Foreskin fibroblast (primary cell): ENCODE measurements at places on chromosomes 4 and X.
A peak's percentile ranks its signal among the peaks of the same experiment; 100 is the strongest.

GRCh38 chr4:86554646-86555045 lies 39.5 kb upstream of the PTPN13 start:
- no peak for DNase-seq

DNA sequence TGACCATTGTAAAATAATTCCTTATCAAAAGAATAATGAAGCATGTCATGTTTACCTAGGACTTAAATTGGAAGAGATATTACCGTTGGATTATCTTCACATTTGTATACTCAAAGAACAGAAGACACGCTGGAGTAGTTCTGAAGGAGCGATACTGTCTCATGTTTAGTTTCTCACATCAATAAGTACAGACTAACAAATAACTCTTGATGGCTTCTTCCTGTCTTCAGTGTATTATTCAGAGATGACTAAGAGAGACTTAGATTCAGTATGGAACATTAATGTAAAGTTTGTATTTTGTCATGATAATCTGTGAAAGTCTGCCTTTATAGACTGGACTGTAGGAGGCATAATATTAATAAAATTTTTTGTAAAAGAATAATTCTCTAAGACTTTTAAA lies 72.7 kb downstream of the SPRY1 start:
- no peak for DNase-seq

DNA sequence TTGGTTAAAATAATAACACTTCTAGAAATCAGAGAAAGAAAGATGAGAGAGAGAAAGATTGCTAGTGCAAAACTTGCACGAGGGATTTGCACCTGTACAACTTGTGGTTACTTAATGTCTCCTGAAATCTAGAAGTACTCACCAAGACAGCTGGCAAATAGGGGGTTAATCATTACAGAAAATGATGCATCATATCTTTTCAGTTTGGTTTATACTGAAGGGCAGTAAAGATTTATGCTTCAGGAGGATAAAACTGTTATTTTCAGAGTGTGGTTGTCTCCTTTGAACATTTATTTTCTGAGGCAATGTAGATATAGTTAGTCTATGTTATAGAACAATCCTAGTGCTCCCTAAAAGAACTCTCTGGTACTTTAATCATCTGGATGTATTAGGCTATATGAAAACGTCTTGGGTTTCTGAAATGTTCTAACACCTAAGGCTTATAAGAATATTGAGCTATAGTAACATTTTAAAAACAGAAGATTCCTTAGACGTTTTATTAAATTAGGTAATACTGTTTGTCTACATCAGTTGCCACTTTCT lies 13.3 kb downstream of the ATOH1 start:
- no peak for DNase-seq

- no peak for DNase-seq
Measured at GRCh38 chr4:147969573-147970385, 237.9 kb downstream of the ARHGAP10 start.

GRCh38 chrX:68462653-68463052 lies 29.4 kb upstream of the OPHN1 start:
- DNase-seq = peak; percentile 39

DNA sequence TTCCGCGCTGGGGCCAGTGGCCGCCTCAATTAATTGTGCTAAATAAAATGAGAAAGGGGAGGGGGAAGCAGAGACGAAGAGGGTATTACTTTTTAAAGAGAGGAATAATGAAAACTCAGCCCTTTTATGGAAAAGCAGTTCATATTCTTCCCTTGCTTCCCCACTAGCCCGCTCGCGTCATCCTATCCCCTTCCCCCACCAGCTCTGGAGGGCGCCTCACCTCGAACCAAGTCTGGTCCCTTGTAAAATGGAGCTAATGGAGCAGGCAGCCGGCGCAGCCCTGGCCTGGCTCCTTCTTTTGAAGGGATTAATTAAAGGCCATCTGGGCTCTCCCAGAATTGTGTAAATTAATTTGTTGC lies 511 bp upstream of the NKX6-1 start:
- DNase-seq = no peak

DNA sequence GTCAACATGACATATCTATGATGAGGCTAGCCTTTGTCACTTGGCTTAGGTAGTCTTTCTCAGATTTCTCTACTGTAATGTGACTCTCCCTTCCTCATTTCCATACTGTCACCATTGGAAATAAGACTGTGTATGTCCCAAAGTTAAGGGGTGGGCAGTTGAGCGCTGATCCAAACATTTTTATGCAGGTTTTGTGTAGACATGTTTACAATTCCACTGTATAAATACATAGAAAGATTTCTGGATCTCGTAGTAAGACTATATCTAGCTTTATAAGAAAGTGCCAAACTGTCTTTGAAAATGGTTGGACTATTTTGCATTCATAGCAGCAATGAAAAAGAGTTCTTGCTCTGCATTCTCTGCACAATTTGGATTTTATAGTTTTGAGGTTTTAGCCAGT lies 227.2 kb downstream of the GPM6A start:
- DNase-seq = no peak

- no peak for DNase-seq
Measured at GRCh38 chr4:93495346-93495745, 333.2 kb upstream of the ATOH1 start.

DNA sequence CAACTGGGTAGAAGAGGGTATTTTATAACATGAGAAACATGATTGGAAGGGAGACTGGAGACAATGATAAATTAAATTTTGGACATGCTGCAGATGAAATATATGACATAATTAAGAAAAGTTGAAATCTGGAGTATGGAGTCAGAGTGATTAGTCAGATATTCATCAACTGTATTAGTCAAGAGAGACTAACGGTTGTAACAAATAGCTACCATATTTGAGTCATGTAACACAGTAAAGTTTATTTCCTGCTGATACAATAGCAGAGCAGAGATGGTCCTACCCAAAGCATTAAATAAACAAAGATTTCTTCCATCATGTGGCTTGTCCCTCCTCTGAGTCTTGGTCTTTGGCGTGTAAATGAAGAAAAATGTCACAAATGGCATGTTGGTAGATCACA lies 321.3 kb downstream of the GALNTL6 start:
- peak; percentile 41 for DNase-seq

DNA sequence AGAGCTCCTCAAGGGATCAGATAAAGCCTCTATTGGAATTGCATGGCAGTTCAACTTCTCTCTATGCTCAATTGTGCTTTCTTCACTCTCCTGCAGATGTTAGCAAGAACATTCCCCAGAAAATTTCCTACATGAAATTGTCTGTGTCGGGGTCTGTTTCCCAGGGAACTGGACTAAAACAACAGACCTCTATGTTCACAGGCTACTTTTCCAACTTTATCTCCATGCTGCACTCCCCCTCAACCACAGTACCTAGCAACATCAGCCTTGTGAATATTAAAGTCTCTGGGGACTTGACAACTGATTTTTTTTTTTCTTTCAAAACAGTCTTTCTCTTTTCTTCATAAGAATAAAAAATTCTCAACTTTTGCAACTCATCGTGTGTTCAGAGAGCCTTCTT lies 1470.8 kb upstream of the ADGRL3 start:
- DNase-seq = no peak

GRCh38 chr4:136670265-136670664 lies 862.0 kb downstream of the PCDH18 start:
- no peak for DNase-seq

DNA sequence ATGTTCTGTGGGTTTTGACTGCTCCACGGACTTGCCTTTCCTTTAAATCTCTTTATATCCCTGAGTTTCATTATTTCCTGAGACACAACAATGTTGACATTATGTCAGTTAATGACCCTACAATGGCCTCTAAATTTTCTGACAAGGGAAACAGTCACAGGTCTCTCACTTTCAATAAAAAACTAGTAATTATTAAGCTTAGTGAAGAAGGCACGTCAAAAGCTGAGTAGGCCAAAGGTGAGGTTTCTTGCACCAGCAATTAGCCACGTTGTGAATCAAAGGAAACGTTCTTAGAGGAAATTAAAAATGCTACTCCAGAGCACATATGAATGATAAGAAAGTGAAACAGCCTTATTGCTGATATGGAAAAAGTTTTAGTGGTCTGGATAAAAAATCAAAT lies 930.2 kb upstream of the GRID2 start:
- DNase-seq = no peak

DNA sequence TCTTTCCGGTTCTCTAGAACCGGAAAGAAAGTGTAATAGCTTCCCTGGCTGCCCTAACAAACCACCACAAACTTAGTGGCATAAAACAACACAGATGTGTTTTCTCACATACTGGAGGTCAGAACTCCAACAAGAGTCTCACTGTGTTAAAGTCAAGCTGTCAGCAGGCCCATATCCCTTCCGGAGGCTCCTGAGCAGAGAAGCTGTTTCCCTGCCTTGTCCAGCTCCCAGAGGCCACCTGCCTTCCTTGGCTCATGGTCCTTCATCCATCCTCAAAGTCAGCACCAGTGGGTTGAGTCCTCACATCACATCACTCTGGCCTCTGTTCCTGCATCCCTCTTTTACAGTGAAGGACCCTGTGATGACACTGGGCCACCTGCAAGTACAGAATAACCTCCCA lies 49.8 kb upstream of the HMX1 start:
- no peak for DNase-seq

DNA sequence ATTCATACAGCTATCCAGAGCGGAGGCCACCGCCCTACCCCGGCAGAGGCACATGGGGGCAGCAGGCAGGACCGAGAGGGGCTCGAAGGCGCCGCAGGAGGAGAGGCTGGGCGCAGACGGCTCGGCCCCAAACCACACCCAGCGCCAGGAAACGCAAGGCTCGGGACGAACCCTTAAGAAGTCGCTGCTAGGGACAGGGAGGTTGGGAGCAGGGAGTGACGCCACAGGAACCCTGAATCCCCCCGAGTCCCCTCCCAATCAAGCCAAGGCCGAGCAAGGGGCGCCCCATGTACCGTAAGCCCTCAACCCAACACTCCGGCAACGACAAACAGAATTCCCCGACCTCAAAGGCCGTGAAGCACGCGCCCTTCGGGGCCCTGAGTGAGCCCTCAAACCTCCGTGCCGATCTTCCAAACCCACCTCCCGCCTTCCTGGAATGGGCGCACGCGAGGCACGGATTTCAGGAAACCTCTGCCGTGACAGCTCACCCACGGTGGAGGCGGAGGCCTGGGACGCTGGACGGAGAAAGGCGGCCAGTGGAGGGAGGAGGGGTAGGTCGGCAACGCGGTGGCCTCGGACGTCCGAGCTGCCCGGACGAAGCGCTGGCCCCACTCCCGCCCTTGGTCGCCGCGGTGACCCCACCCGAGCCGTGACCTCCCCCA lies 1.8 kb downstream of the ZFYVE28 start:
- DNase-seq = peak; percentile 70

GRCh38 chrX:129772796-129773431 lies 6.8 kb upstream of the SASH3 start:
- no peak for DNase-seq

DNA sequence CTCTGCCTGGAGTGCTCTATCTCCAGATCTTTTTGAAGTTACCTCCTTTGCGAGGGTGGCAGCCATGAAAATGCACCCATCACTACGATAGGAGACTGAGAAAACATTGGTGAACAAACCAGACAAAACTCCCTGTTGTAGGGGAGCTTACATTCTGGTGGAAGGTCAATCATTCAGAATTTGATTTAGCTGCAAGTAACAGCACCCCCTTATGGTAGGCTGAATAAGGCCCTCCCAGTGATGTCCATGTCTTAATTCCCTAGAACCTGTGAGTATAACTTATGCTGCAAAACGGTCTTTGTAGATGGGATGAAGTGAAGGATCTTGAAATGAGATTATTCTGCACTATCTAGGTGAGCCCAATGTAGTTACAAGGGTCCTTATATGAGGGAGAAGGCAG lies 5.6 kb upstream of the TEC start:
- peak; percentile 62 for DNase-seq

- DNase-seq = no peak
Measured at GRCh38 chr4:35250331-35250730, 994.0 kb downstream of the ARAP2 start.

DNA sequence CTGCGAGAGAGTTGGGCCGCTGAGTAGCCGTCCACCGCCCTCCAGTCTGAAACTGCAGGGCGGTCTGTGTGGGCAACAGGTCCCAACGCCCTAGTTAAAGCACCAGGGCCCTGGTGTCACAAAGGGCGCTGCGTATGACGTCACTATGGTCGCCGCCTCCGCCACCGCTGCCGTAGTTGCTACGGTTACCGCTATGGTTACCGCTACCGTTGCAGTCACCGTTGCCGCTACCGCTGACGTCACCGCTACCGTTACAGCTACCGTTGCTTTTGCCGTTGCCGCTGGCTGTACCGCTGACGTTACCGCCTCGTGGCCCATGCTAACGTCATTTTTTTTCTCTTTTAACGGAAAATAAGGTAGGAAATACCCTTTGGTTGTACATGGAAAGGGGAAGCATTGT lies at the start of gene PPP1R2C:
Gene PPP1R2C, minus strand, starts transcription at position 68 of the 400 bp plus-strand sequence. CDS start 84 bp downstream, outside the sequence.
- DNase-seq = no peak

- no peak for DNase-seq
Measured at GRCh38 chr4:8763966-8764901, 107.4 kb downstream of the HMX1 start.

GRCh38 chrX:110172215-110172614 lies 145.7 kb downstream of the AMMECR1 start:
- DNase-seq = no peak

DNA sequence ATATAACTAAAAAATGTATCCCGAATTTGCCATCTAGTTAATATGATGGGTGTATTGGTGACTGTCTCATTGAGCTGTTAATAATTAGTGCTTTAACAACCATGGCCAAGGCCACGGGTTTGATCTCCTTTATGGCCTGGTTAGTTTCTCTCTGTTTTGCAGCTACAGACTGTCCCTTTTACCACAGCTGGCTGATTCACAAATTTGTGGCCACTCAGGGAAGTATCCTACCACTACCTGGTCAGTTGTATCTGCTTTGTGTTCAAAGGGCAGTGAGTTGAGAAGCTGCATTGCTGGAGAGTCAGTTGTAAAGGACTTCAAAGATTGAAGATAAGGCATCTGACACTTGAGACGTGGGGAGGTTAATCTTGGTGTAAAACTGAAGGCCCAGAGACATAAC lies 219.1 kb upstream of the BMP3 start:
- no peak for DNase-seq

DNA sequence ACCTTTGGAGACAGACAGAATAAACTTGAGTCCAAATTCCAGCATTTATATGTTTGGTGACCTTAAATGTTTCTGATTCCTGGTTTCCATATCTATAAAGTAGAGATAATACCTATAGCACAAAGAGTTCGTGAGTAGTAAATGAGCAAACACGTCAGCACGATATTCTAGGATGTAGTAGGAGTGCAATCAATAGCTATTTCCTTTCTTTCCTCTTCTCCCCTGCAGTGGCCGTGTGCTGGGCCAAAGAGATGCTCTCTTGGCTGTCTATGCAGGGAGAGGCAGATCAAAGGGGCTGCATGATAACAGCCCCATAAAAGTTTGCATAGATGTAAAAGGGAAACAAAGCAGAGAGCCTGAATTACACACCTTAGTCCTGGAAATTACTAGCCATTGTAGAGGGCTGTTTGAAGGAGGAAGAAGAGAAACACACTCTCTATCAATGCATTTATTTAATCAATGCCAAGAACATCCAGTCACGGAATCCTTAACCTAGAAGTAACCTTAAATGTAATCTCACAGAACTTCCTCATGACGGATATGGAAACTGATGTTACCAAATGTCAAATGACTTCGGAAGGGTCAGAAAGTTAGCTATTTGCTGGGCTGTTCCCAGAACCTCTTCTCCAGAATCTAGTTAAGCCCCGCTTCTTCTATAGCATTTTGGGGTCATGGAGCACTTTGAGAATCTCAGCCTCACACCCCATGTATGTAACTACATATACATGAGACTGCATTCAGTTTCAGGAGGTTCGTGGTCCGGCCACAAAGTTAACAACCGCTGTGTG lies 35.5 kb upstream of the PLAC8 start:
- no peak for DNase-seq

- DNase-seq = no peak
Measured at GRCh38 chrX:57265126-57265525, 21.4 kb upstream of the FAAH2 start.
